Right lung (tissue), 10 donors: ENCODE measurements at places on chromosomes 2 and 18. TPM values are rescaled to one million over a fixed set of nuclear protein-coding genes. Genes with fewer than 3 reads are reported as not detected.

Gene ZNF2
- polyA plus RNA-seq = 9.1 TPM

DNA sequence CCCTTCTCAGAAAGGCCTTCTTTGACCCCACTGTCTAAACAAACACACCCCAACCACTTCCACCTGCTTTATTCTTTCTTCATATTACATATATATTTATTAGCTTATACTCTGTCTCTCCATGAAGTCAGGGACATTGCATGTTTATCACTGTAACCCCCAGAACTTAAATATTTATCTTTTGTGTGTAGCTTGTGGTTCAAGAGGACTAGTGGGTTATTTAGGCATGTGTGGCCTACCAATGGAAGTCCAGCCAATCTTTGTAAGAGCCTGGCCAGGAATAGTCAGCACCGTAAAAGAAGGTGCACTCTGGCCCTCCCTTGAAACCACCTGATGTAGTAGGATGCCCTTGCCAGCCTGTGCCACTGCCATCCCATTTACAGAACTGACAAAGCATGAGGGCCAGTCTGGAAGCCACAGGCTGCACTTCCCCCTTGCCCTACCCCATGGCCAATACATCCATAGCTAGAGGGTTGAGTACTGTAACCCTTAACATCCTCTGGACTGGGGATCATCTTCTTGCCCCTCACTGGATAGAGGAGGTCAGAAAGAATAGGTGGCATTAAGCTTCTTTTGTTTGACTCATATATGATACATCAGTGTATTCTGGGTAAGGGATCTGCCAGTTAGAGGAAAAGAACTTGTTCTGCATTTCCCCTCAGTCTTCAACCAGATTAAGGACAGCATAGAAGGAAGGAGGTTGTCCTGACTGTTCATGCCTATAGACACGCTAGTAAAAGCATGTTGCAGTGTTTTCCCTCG lies 4.9 kb downstream of the NEMP2 start:
- no peak for DNase-seq

Gene FOXD4L1
- 0.21 TPM for polyA plus RNA-seq

DNA sequence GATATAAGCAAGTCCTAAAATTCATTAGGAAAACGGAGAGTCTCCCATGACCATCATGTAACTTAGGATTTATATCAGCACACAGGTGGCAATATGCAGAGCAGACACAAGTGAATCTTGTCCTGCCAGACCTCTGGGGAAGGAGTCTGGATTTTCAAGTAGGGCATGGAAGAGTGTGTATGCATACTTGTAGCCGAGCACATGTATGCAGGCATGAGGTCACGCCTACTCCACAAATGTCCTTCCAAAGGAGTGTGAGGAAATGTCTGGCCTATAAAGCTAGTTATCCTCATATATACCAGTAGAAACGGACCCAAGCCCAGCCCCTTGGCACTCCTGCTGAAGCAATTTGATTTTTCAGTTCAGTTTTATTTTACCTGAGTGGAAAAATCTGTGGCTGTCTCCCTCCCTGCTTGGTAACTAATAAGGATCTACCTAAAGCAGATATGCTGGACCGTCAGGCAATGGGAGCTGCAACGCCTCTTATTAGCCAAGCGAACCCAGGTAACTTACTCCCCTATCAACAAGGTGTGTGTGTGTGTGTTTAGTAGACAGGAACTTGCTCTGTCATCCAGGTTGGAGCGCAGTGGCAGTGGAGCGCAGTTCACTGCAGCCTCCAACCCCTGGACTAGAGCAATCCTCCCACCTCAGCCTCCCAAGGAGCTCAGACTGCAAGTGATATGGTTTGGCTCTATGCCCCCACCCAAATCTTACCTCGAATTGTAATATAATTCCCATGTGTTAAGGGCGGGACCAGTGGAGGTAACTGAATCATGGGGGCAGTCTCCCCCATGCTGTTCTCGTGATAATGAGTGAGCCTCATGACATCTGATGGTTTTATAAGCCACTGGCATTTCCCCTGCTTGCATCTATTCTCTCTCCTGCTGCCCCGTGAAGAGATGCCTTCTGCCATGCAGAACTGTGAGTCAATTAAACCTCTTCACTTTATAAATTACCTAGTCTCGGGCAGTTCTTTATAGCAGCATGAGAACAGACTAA lies 2.8 kb downstream of the STAT1 start:
- DNase-seq = no peak

GRCh38 chr2:189049709-189050164 lies 75.6 kb downstream of the COL3A1 start:
- DNase-seq = no peak

Gene HOXD3
- polyA plus RNA-seq = 0.21 TPM
